ENCODE measurements at places on chromosomes 2 and 18. TPM values are rescaled to one million over a fixed set of nuclear protein-coding genes. Genes with fewer than 3 reads are reported as not detected.
A peak's percentile ranks its signal among the peaks of the same experiment; 100 is the strongest.

The HOXD10 gene
- total RNA-seq, result not detected

The ITGB6 gene
- not detected for total RNA-seq

The DRC1 gene
- not detected for total RNA-seq

The DCDC2C gene
- not detected for total RNA-seq

The GPAT2 gene
- total RNA-seq, result 1.2 TPM

The RESP18 gene
- total RNA-seq, result not detected

The ABCG8 gene
- not detected for total RNA-seq

The CIB4 gene
- not detected for total RNA-seq

The KCNIP3 gene
- not detected for total RNA-seq

The STARD7 gene
- total RNA-seq, result 59.2 TPM

The KATNAL2 gene
- 0.86 TPM for total RNA-seq

The HS1BP3 gene
- 13.7 TPM for total RNA-seq

- no peaks in the 10 kb centered on the region for H3K36me3 ChIP-seq
- H3K4me1 ChIP-seq, result no peaks in the 10 kb centered on the region
- DNase-seq, result no peak
- H3K27me3 ChIP-seq, result no peaks in the 10 kb centered on the region
Measured at GRCh38 chr18:51716277-51716676, 518.8 kb upstream of the MEX3C start.

GRCh38 chr18:60915160-60915559 is 418.1 kb upstream of the CDH20 start:
- H3K4me3 ChIP-seq, result no peak overlapping the region
- H3K36me3 ChIP-seq, result no peaks in the 10 kb centered on the region
- H3K27me3 ChIP-seq, result no peaks in the 10 kb centered on the region
- no peaks in the 10 kb centered on the region for H3K4me1 ChIP-seq

DNA sequence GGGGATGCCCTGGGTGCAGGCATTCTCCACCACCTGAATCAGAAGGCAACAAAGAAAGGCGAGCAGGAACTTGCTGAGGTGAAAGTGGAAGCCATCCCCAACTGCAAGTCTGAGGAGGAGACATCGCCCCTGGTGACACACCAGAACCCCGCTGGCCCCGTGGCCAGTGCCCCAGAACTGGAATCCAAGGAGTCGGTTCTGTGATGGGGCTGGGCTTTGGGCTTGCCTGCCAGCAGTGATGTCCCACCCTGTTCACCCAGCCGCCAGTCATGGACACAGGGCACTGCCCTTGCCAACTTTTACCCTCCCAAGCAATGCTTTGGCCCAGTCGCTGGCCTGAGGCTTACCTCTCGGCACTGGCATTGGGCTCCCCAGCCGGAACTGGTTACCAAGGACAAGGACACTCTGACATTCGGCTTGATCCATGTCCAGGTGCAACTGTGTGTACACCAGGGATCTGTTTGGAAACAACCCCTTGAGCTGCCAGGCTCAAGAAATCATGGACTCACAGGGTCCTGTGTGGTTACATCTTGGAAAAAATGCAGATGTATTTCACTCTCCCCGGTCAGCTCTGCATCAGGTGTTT is 31.8 kb downstream of the SLC1A4 start:
- no peak overlapping the region for H3K4me3 ChIP-seq
- DNase-seq, result no peak
- no peak overlapping the region for H3K27ac ChIP-seq
- H3K27me3 ChIP-seq, result no peaks in the 10 kb centered on the region
- peaks cover 2% of the 10 kb centered on the region for H3K36me3 ChIP-seq
- H3K4me1 ChIP-seq, result no peaks in the 10 kb centered on the region

- H3K36me3 ChIP-seq, result no peaks in the 10 kb centered on the region
- no peaks in the 10 kb centered on the region for H3K27me3 ChIP-seq
- H3K4me3 ChIP-seq, result no peak overlapping the region
- H3K4me1 ChIP-seq, result no peaks in the 10 kb centered on the region
Measured at GRCh38 chr18:23277399-23277798, 142.1 kb downstream of the CABLES1 start.

DNA sequence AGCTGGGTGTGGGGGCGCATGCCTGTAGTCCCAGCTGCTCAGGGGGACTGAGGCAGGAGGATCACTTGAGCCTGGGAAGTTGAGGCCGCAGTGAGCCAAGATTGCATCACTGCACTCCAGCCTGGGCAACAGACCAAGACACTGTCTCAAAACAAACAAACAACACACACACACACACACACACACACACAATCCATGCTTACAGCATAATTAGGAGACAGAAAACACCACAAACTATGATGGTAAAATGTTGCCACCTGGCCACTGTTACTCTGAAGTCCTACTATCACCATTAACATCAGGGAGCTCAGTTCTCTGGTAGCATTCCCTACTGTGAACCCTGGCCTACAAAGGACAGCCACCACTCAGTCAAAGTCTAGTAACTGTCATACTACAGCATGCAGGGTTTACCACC is 18.3 kb downstream of the DNPEP start:
- no peaks in the 10 kb centered on the region for H3K27me3 ChIP-seq
- H3K36me3 ChIP-seq, result peaks cover 6% of the 10 kb centered on the region
- DNase-seq, result no peak
- H3K4me1 ChIP-seq, result peaks cover 2% of the 10 kb centered on the region
- no peak overlapping the region for H3K4me3 ChIP-seq

DNA sequence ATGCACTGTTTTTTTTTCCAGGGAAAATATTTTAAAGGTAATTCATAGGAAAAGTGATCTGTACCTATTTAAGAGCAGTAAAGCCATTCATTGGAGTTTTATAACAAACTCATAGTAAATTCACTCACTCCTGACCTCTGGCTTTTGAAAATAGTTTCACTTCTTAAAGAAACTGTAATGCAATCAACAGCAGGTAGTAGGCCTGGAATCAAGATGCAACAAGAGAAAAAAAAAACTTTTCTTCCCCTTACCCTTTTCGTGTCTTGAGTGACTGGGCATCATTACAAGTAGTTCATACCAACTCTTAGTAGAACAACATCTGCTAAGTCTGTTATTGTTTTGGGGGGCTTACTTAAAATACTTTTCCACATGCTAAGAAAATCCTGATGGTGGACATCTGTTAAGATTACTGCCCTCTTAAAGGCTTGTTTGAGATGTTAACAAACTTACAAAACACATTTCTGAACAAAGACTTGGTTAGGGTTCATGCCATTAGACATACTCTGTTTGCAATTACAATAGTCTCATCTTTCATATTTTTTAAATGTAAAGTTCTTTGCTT is 164.1 kb upstream of the FOSL2 start:
- H3K27ac ChIP-seq, result no peak overlapping the region
- H3K27me3 ChIP-seq, result no peaks in the 10 kb centered on the region
- no peaks in the 10 kb centered on the region for H3K36me3 ChIP-seq
- H3K4me3 ChIP-seq, result no peak overlapping the region

GRCh38 chr2:120393456-120393855 is 47.5 kb downstream of the INHBB start:
- H3K36me3 ChIP-seq, result peaks cover 2% of the 10 kb centered on the region
- H3K27ac ChIP-seq, result no peak overlapping the region
- H3K4me1 ChIP-seq, result no peaks in the 10 kb centered on the region
- H3K27me3 ChIP-seq, result peaks cover 27% of the 10 kb centered on the region
- no peak for DNase-seq

DNA sequence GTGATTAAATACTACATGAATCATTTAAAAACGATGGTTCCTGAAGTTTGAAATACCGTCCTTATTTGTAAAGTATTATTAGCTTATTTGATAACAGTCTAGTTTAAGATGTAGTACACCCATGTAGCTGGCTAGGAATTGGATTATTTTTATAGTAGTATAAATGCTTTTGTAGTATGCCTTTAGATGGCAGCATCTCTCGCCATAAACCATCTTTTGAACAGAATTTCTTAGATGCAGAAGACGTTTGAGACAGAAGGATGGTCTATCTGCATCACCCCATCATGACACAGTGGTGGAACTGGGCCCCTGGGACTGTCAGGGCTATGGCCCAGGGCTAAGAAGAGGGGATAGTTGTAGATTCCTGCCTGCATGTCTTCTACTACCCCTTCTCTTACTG is 152.7 kb downstream of the WDSUB1 start:
- H3K36me3 ChIP-seq, result no peaks in the 10 kb centered on the region
- H3K4me3 ChIP-seq, result no peak overlapping the region
- peaks cover 7% of the 10 kb centered on the region for H3K4me1 ChIP-seq
- no peak overlapping the region for H3K27ac ChIP-seq
- no peak for DNase-seq
- H3K27me3 ChIP-seq, result peaks cover 11% of the 10 kb centered on the region

DNA sequence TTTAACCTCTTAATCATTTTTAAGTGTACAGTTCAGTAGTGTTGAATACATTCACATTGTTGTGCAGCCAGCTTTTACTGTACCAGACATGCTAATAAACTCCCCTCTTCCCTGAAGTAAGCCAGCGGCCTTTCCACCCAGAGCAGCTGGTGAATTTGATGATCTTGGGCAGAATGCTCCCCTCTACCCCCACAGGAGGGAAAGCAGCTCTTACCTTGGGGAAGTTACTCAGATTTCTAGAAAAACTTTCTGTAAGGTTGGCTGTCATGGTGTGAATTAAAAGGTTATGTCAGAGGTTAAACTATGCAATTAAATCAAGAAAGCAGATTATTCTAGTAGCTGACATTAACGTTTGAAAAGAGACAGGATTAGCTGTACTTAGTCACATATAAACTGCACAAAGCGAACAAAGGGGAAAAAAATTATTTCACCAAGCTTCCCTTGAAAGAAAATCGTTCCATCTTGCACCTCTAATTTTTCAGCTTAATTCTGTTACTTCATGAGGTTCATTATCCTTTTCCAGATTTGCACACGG is 398.5 kb upstream of the NRP2 start:
- no peaks in the 10 kb centered on the region for H3K27me3 ChIP-seq
- no peak overlapping the region for H3K27ac ChIP-seq
- no peak overlapping the region for H3K4me3 ChIP-seq
- DNase-seq, result no peak

DNA sequence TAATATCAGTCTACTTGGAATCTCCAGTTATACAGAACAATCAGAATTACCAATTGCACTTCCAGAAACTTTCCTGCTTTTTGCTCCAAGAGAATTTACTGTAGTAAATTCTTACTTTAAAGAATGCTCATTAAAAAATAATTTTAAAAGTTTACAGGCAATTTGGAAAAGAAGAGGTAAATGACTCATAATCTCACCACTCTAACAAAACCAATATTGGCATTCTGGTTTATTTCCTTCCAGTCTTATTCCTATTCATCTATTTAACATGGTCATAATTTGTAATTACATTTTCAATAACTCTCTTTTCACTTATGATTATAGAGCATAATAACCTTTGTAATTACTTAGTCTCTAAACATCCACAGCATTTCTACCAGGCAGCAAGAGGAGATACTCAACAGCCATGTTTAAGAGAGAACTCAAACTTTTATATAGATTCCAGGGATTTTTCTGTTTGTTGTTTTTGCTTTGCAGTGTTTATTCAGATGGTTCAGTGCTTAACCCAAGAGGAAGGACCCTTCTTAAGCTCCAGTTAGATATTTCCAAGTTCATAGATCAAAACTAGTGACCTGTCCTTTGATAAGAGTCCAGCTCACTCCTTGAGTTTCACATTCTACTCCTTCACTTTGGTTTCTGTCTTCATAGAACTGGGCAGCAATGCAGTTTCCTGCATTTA is 464.7 kb downstream of the TXNL1 start:
- H3K4me3 ChIP-seq, result no peak overlapping the region
- H3K27ac ChIP-seq, result no peak overlapping the region
- no peak for DNase-seq
- H3K4me1 ChIP-seq, result no peaks in the 10 kb centered on the region

GRCh38 chr2:7020059-7020458 is 102.8 kb downstream of the RNF144A start:
- DNase-seq, result no peak
- no peaks in the 10 kb centered on the region for H3K27me3 ChIP-seq
- no peak overlapping the region for H3K27ac ChIP-seq
- no peak overlapping the region for H3K4me3 ChIP-seq
- peaks cover 4% of the 10 kb centered on the region for H3K36me3 ChIP-seq

DNA sequence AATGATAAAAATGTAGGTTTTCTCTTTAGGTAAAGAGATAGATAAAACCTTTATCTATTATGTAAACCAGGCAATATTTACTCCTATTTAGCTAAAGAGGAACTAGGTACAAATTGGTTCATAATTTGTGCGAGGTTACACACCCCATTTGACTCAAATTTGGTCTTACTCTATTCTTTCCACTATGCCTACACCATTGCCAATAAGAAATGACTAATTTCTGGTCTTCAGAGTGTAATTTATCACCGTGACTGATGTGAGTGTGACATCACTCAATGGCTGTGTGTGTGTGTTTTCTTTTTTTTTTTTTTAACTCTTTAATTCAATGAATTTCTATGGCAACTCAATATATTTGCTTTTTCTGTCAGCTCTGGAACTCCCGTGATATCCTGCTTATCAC is 955.8 kb downstream of the TDRD15 start:
- H3K27me3 ChIP-seq, result no peaks in the 10 kb centered on the region
- H3K27ac ChIP-seq, result no peak overlapping the region
- no peak for DNase-seq

- no peak overlapping the region for H3K4me3 ChIP-seq
- H3K27me3 ChIP-seq, result peaks cover 28% of the 10 kb centered on the region
- no peak overlapping the region for H3K27ac ChIP-seq
- no peaks in the 10 kb centered on the region for H3K4me1 ChIP-seq
- H3K36me3 ChIP-seq, result no peaks in the 10 kb centered on the region
Measured at GRCh38 chr2:30947686-30948085, 140.4 kb upstream of the CAPN13 start.

GRCh38 chr2:58700591-58700990 is 459.5 kb upstream of the FANCL start:
- no peak for DNase-seq
- no peaks in the 10 kb centered on the region for H3K4me1 ChIP-seq
- no peaks in the 10 kb centered on the region for H3K27me3 ChIP-seq
- H3K27ac ChIP-seq, result no peak overlapping the region

GRCh38 chr2:96258166-96259022 is 7.4 kb downstream of the TMEM127 start:
- peak overlapping the region; percentile 65 for H3K27ac ChIP-seq
- peaks cover 35% of the 10 kb centered on the region for H3K4me1 ChIP-seq
- no peaks in the 10 kb centered on the region for H3K27me3 ChIP-seq
- no peak overlapping the region for H3K4me3 ChIP-seq
- DNase-seq, result no peak

DNA sequence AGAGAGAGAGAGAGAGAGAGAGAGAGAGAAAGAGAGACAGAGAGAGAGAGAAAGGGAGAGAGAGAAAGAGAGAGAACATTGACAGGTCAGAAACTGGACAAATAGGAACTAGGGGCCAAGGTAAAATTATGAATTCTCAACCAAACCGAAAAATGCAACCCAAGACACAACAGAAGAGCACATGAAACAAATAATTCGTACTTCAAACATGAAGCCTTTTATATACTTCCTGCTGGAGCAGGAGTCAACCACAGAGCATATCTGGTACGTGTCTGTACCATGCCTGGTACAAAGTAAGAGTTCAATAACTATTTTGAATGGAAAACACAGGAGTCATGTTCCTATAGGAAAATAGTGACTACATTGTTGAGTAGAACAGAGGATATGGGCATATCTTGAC is 6.5 kb upstream of the VPS54 start:
- peaks cover 8% of the 10 kb centered on the region for H3K36me3 ChIP-seq
- no peak for DNase-seq

GRCh38 chr18:39561126-39561525 is 1995.5 kb upstream of the CELF4 start:
- no peak for DNase-seq
- no peak overlapping the region for H3K4me3 ChIP-seq
- H3K27me3 ChIP-seq, result no peaks in the 10 kb centered on the region
- H3K4me1 ChIP-seq, result no peaks in the 10 kb centered on the region
- no peaks in the 10 kb centered on the region for H3K36me3 ChIP-seq
- no peak overlapping the region for H3K27ac ChIP-seq

- H3K4me1 ChIP-seq, result peaks cover 22% of the 10 kb centered on the region
- H3K4me3 ChIP-seq, result no peak overlapping the region
- H3K27me3 ChIP-seq, result no peaks in the 10 kb centered on the region
- peaks cover 3% of the 10 kb centered on the region for H3K36me3 ChIP-seq
- no peak for DNase-seq
- peak overlapping the region; percentile 76 for H3K27ac ChIP-seq
Measured at GRCh38 chr2:43515807-43516497, 79.9 kb downstream of the THADA start.

Data from T-helper 17 cell (primary cell).